Kasumi-1 (cell line): ENCODE measurements at places on chromosomes 11 and 22.

GRCh38 chr11:106398502-106399075 is 321.1 kb downstream of the AASDHPPT start:
- no peak for DNase-seq

- DNase-seq, result no peak
Observed at GRCh38 chr11:72869831-72870230, 55.6 kb downstream of the ATG16L2 start.

- peak; percentile 25 for DNase-seq
Observed at GRCh38 chr11:95922536-95923438, 1.1 kb downstream of the MTMR2 start.

- DNase-seq, result peak; percentile 49
Observed at GRCh38 chr11:67504950-67505581, at the start of gene PITPNM1. TSS of gene PITPNM1 (minus strand) at chr11:67505363. CDS start at chr11:67504180, 1,183 bp downstream.

DNA sequence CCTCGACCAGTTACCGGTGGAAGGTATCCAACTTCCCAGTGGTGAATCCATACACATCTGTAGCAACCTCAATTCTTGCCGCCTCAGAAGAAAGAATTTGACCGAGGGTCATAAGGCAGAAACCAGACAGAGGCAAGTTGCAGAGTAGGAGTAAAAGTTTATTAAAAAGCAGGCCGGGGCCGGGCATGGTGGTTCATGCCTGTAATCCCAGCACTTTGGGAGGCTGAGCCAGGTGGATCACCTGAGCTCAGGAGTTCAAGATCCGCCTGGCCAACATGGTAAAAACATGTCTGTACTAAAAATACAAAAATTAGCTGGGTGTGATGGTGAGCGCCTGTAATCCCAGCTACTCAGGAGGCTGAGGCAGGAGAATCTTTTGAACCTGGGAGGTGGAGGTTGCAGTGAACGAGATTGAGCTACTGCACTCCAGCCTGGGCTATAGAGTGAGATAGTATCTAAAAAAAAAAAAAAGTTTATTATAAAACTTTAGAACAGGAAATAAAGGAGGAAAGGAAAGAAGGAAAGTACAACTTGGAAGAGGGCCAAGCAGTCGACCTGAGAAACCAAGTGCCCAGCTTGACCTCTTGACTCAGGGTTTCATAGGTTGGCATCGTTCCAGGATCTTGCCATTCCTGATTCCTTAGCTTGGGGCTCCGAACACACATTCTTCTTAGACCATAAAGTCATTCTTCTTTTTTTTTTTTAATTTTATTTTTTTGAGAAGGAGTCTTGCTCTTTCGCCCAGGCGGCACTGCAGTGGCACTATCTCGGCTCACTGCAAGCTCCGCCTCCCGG is 27.8 kb downstream of the RGL4 start:
- no peak for DNase-seq

- DNase-seq, result no peak
Observed at GRCh38 chr11:98766903-98767302, 253.8 kb upstream of the CNTN5 start.

GRCh38 chr11:69566001-69566400 is 75.0 kb upstream of the CCND1 start:
- DNase-seq, result no peak

DNA sequence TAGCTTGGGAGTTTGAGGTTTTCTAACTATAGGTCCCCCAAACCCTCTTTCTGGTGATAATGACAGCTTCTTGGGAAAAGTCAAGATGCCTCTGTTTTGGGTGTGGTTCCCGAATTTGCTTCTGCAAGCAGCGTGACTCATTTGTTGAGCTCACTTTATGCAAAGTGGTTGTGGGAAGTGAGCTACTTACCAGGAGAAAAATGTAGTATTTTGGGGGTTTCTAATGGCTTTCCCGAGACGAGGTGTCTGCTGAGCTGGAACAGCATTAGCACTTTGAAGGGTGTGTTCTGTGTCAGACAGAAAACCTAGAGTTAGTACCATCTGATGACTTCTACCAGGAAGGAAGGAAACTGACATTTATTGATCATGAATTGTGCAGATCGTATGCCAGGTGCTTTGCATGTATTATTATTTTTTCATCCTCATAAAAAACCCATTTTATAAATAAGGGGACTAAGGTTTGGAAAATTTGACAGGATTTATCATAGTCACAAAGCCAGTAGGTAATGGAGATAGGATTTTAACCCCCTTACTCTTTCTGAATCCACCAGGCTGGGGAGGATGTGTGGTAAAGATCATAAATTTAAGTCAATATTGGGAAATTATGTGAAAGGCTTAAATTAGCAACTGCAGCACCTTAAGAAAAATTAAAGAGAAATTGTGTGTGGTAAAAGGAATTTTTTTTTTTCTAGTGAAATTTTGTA is 108.8 kb upstream of the CD44 start:
- DNase-seq, result peak; percentile 43

GRCh38 chr11:72373163-72373562 is 61.2 kb downstream of the CLPB start:
- DNase-seq, result no peak

DNA sequence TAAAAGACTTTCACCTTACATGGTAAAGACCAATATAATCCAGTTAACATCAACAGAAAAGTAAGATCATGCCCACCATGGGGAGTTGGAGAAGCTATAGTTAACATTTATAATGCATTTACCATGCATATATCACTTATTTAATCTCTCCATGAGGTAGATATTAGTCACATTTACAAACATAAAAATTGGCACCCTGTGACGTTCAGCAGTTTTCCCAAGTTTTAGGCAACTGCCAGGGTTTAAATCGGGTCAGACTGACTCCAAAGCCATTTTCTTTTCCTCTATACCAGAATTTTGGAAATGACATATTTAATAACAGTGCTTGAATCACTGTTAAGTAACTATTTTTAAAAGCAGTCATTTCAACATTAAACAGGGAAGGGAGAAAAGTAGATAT is 266.3 kb downstream of the DDX10 start:
- no peak for DNase-seq

DNA sequence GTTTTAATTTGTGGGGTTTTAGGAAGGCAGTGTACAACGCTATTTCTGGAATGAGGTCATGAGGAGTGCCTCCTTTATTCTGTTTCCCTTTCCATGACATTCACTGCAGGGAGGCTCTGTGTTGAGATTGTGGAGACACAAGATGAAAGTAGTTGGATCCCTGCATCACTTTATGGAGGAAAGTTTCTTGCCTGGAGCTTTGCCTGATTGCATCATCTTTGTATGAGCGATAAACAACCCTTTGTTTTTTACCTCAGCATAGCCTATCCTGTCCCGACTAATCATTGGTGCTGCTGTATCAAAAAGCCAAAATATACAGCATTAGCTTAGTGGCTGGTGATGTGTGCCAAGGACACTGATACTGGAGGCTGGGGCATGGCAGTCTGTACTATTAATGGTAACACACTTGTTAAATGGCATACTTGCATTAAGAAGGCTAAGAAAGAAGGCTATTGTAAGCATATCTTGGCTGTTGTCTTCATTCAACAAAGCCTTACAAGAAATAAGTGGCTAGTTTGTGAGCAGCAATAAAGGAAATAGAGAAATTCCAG is 31.2 kb upstream of the SLC5A4 start:
- DNase-seq, result no peak
